IPS-NIHi11 (cell line): ENCODE measurements at places on chromosomes 3 and 15.

GRCh38 chr3:188869628-188870027 is 302.1 kb upstream of the TPRG1 start:
- no peak for DNase-seq

- no peak for DNase-seq
Observed at GRCh38 chr3:132261506-132261905, 55.7 kb upstream of the ACP3 start.

- no peak for DNase-seq
Observed at GRCh38 chr15:94930960-94931359, 699.6 kb downstream of the MCTP2 start.

DNA sequence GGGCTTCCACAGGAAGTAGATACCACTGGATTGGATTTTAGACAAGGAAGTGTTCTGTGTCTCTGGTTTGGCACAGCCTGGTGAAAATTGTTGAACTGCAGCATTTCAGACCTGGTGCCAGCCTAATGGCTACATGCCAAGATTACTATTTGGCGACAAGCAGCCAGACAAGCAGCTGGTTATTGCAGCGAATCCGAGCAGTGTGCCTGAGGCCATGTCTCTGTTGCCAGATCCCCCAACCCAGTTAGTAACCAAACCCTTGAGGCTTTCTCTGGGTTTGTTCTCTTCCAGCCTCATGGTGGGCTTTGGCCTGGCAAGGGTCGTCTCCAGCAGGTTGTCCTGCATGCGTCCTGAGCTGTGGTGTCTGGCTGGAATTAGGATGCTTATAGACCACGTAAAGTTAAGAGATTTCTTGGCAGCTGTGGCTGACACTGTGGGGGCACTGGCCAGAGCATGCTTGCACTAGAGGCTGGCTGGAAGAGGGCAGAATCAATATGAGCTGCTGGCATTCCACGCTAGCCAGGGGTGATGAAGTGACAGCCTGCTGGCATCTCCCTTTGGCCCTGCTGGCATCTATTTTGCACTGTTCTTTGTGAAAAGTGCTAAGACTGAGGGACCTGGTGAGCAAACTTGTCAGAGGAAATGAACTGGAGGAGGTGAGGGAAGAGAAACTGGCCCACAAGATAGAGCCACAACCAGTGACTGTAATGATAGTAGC is 172.6 kb downstream of the RBMS3 start:
- peak; percentile 14 for DNase-seq

GRCh38 chr3:123019161-123019560 is 8.4 kb downstream of the SEMA5B start:
- no peak for DNase-seq

DNA sequence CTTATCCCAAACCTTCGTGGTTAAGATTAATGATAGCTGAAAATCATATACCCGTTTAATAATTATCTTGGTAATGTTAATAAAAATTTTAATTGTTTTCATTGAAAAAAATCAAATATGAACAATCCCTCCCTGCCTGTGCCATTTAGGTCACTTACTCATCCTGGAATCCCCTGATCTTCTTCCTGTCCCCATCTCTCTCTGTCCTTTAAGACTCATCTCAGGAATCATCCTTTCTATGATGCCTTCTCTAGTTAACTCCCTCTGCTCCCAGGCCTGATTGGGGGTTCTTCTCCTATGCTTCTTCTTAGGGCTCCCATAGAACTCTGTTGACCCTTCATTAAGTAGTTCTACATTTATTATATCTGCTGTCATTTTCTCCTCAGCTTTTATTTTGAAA is 91.6 kb downstream of the MBNL1 start:
- no peak for DNase-seq

DNA sequence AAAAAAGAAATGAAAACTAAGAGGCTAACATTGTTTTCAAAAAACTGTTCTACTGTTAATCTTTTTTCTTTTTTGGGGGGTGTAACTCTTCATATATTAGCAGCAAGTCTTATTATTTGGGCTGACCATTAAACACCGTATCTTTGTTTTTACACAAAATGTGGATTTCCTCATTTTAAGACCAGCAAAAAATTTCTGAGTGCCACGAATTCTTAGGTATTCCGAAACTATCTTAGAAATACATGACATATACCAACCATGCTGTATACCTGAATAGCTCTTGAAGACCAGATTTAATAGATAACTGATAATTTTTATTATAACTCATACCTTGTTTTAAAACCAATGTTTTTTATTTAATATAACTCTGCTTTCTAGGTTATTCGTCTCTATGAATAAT is 620 bp upstream of the TTC23 start:
- DNase-seq, result no peak

GRCh38 chr3:151460774-151461450 is at the start of gene IGSF10:
IGSF10 (minus strand) TSS chr3:151461061; CDS start chr3:151458709, 2,352 bp downstream.
- DNase-seq, result peak; percentile 82

DNA sequence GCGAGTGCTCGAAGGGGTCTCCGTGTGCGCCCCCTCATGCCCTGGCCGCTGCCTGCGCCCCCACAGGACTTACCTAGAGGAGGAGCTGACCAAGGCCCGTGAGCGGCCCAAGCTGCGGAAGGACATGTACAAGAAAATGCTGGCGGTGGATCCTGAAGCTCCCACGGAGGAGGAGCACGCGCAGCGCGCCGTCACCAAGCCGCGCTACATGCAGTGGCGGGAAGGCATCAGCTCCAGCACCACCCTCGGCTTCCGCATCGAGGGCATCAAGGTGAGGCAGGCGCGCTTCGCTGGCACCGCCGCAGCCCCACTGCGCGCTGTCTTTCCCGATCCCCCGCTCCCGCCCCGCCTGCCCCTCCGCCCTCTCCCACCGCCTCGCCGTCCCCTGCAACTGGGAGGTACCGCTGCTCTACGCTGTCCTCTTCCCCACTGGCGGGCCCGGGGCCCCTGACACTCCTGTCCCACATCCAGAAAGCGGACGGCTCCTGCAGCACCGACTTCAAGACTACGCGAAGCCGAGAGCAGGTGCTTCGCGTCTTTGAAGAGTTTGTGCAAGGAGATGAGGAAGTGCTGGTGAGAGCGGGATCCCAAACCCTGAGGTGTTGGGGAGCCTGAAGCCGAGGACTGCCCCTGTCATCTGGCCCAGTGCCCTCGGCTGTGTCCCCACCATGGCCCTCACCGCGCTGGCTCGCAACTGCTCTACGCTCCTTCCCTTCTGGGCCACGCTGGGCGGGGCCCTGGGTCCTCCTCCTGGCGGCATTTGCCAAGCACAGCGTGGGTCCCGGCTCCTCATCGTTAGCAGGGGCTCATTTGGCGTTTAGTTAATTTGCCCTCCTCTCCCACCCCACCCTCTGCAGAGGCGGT is 8.5 kb downstream of the ITPKA start:
- peak; percentile 48 for DNase-seq
